NCI-H1694 (cell line): ENCODE measurements at places on chromosomes 16 and 17.

DNA sequence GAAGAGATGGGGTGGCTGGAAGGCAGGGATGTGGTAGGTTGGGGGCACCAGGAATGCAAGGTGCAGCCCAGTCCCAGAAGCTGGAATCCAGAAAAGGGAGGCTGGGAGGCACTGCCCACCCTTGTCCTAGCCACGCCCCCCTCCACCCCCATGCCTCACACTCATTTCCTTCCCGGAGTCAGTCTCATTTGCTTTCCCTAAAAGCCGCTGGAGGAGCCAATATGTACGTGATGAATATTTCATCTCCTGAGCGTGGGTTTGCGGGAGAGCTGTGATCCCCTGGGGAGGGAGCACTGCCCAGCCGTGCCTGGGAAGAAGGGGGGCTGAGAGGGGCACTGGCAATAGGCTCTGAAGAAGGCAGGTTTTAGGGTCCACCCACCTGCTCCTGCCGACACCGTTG, 124.5 kb upstream of the LHX1 start:
- DNase-seq: no peak

- DNase-seq: no peak
These were observed 24.4 kb upstream of the VAT1L start for GRCh38 chr16:77763994-77764393.

GRCh38 chr16:30559690-30560089, 1.5 kb upstream of the ZNF764 start:
- no peak for DNase-seq

GRCh38 chr16:76335180-76335974, 58.2 kb downstream of the CNTNAP4 start:
- DNase-seq: no peak

DNA sequence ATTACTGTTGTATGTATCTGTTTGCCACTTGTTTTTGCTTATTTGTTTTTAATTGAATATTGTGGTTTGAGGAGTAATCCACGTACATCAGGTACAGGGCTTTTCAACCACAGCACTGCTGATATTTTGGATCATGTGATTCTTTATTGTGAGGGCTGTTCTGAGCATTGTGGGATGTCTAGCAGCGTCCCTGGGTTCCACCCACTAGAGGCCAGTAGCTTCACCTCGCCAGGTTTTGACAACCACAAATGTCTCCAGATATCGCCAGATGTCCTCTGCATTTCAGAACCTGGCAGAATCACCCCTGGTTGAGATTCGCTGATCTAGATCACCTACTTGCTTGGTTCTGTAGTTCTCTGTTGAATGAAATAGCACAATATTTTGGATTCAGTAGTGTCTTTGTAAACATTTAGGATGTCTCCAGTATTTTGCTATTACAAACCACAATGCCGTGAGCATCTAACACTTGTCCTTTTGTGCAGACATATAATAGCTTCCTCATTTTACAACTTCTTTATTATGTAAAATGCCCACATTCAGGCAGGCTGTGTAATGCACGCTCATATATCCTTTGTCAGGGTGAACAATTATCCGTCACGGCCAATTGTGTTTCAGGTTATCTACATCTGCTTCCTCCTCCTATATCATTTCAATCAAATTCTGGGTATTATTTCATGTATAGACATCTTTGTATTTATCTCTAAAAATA, 380.3 kb downstream of the SNX29 start:
- no peak for DNase-seq

DNA sequence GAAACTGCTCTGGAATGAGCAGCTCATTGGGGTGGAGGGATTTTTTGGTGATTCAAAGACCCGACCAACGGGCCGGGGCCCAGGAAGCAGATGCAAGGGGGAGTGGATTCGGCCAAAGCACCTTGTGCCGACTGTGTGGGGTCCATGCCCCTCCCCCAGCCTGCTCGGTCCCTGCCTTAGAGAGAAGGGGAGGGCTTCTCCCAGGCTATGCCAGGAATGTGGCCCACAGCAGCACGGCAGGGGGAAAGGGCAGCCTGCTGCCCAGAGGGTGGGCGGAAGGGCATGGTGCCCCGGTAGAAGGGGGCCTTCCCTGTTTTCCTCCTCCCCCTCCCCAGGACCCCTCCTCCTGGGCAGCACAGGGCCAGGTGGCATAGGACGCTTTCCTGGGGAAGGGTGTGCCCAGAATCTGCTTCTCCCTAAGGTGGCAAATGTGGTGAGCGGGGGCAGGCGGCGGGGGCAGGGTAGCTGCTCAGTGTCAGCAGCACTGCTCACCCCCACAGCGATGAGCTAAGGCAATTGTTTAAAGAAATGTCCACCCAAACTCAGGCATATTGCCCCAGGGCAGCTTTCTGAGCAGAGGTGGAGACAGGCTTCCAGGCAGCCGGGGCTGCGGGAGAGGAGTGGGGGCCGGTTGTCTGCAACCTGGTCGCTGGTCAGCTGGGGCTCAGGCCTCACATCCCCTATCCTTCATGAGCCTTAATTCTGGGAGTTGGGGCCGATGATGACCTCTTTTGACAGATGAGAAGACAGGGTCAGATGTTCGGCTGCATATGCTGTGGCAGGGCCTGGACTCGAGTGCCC, 33.9 kb upstream of the MLKL start:
- no peak for DNase-seq

- DNase-seq: no peak
These were observed 43.4 kb downstream of the LMF1 start for GRCh38 chr16:927406-927805.

GRCh38 chr16:11384956-11385586, 39.8 kb downstream of the RMI2 start:
- no peak for DNase-seq

DNA sequence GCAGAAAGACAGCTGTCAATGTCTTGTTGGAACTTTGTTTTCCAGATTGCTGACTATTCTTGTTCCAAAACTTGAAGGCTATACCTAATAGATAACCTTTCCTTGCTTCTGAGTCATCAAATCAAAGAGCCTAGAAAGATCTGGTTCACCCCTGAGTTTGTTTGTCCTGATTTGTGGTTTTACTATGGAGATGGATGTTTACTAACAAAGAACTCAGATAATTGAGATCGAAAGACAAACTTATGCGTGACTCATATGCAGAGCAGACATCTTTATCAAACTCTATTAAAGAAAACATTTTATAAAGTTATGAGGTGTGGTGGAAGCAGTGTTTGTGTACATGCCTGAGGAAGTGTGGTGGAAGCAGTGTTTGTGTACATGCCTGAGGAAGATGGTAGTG, 311.1 kb upstream of the TBX2 start:
- no peak for DNase-seq
